ENCODE measurements at places on chromosomes 16 and 17.

DNA sequence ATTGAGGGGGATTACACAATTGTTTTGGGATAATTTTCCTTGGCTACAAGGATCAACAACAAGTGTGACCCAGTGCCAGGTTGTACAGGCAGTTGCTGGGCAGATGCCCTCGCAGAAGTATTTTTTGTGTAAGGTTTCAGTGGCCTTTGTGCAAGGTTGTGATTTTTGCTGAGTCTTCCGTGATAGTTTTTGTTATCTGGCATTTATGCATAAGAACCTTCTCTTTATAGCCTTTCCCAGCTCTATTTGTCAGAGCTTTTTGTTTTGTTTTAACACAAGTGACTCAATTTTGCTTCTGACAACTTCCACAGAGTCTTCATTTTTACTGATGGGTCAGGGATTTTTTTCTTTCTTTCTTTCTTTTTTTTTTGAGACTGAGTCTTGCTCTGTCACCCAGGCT, 6.7 kb upstream of the PRPSAP1 start:
- no peak for DNase-seq

DNA sequence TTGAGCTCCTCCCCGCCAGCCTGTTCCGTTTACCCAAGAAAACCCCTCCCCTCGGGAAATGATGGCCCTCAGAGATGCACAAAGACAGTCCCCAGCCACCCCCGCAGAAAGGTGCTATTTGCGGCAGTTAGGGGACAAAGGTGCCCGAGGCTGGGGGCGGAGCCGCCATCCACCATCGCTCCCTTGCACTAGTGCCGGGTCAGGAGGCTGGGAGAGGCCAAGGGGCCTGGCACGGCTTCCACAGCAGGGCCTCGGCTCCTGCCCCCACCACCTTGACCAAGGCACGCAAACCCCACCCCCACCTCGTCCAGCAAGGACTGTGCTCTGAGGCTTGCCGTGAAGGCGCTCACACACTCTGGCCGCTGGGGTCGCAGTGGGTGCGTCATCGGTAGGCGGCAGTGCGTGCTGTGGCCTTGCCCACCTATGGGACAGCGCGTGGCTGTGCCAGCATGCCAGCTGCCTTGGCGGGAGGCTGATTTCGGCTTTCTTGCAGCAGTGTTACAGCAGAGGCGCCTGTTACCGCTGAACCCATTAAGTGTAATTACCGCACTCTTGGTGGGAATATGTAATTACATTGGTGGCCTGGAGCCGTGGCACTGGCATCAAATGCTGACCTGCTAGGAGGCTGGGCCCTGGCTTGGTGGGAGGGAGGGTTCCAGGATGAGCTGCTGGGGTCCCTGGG, 31.8 kb downstream of the TPSG1 start:
- no peak for DNase-seq

DNA sequence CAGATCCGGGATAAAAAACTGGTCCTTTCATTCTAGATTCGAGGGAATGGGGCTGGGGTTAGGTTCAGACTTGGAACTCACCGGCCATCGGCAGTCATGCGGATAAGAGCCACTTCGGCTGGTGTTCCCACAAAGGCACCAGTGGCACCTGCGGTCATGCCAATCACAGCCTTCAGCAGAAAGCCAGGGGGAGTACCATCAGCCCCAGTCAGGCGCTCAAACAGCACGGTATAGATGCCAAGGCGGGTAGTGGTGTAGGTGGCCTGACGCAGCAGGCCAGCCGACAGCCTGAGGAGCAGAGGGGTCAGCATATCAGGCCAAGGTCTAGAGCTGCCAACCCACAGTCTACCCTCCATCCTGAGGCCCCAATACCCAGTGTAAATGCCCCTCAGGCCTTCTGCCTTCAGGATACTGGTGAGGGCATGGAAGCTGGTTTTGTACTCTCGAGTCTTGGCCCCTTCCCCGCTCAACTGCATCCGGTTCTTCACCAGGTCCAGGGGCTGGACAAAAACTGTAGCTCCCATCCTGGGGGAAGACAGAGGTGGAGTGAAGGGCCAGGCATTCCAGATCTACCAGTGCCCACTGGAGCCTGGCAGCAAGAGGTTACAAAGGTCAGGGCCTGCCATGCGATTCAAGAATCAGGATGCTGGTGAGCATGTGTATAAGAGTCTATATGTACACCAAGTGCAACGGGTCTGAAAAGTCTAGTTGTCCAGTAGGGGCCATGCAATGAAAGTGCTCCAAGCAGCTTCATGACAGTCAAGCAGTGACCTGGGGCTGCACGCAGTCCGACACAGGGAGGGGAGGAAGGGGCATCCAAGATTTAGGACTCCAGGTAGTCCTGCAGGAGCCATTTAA, 929 bp downstream of the SLC25A11 start:
- no peak for DNase-seq

DNA sequence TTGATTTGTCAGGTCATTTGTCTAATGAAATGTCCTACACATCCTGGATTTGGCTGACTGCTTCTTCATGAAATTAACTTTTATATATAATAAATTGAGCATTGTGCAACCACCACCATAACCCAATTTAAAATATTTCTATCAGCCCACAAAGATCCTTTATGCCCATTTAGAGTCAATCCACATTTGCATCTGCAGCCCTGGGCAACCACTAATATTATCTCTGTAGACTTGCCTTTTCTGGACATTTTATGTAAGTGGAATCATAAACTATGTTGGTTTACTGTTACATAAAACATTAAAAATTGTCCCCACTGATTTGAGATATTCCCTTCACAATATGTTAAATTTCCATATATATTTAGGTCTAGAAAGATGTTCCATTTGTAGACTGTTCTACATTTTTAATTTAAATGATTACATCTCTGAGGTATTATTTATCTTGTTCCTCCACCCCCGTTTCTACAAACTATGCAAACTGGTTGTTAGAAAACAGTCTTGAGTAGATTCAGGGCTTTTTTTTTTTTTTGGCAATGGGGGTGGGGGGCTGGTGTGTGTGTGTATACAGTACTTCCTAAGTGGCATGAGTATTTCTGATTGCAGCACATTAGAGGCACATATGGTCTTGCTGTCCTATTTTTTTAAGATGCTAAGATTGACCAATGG, 16.7 kb downstream of the RFWD3 start:
- no peak for DNase-seq

DNA sequence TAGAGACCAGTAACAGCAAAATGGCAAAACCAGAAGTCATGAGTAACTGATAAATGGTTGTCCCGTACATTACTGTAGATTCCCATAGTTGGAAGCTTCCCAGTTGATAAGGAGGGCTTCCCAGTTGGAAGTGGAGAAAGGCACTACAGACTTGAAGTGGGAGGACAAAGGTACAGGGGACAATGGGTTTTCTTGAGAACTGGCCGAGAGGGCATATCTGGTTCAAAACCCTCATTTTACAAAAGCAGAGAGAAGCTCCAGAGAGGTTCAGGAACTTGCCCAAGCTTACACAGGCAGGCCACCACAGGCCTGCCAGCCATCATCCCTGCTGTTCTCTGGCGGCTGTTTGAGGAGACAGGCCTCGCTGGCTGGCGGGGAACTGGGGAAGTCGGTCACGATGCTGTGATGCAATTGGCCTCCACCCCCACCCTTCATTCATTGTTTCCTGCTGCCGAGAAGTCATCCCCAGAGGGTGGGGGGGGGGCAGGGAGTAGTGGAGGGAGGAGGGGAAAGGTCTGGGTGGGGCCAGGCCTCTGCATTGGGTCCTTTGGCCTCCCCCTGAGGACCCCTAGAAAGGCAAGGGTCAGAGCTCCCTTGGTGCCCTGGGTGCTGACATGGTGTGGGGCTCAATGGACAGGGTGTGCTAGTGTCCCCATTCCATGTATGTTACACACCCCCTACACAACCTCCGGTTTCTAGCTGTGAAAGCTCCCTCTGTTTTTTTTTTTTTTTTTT, 3.0 kb downstream of the UBALD2 start:
- no peak for DNase-seq

DNA sequence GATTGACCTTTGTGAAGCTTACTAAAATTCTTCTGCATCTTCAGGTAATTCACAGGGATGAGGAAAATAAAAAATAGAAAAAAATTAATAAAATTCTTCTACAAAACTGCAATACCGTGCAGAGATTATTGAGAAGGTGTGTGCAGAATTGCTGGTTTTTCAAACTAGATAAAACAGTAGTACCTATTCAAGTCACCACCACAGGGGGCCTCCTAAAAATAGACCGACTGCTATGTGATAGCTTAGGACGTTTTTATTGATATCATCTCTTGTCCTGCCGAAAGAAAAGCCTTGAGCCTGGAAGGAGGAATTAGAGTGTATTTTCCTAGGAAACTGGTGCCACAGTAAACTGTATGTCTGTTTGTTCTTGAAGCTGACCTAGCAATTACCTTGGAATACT, 325.9 kb downstream of the ZFHX3 start:
- DNase-seq, result no peak

- DNase-seq, result no peak
Measured at GRCh38 chr16:1105888-1106620, 10.0 kb upstream of the C1QTNF8 start.

- DNase-seq, result no peak
Measured at GRCh38 chr16:78955206-78955605, 645.3 kb downstream of the MAF start.

DNA sequence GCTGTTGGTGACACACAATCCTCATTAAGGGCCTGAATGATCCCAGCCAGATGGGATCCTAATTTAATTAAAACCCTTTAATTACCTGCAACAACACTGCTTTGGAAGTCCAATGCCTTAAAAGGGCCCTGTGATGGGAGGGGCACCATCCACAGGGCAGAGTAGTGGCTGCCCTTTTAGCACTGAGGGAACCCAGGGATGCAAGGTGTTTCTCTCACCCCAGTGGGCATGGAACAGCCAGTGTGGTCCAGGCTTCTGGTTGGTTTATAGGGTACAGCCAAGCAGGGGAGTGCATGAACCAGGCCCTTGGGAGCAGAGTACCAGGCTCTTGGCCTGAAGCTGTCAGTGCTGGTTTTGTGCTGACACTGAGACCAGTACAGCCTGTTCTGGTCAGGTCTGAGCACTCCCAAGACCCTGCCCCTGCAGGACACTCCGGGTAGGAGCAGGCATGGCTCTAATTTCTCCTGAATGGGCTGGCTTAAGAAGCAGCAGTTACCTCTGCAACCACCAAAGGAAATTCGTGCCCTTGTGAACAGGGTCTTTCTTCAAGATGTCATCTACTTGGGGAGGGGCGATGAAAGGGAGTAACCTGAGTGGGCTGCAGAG, 9.9 kb downstream of the NXPH3 start:
- no peak for DNase-seq

GRCh38 chr17:39666601-39667261, 1.5 kb upstream of the PNMT start:
- no peak for DNase-seq

GRCh38 chr17:12187658-12188057, 167.0 kb downstream of the MAP2K4 start:
- no peak for DNase-seq

Data from vagina (tissue), 2 donors.